ENCODE measurements at places on chromosomes 2 and 18.
A peak's percentile ranks its signal among the peaks of the same experiment; 100 is the strongest.

- peak; percentile 28 for DNase-seq
These were observed at the start of gene ASTL for GRCh38 chr2:96138179-96139145. Gene ASTL (minus strand): TSS chr2:96138502. CDS start chr2:96138436, 66 bp downstream.

DNA sequence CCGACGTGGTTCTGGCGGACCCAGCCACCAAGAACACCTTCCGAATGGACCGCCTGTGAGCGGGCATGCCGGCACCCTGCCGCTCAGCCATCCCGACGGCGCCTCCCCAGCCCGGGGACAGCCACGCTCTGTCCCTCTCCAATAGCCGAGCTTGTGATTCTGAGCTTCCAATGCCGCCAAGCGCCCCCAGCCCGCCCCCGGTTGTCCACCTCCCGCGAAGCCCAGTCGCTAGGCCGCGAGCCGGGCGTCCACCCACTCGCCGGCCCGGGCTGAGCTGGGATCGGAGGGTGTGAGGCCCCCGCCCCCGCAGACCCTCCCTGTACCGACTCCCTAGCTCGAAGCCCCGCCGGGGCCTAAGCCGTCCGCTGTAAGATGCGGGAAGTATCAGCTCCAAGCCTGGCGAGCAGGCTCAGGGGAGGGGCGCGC is 1195.1 kb upstream of the CHAC2 start:
- DNase-seq: no peak

GRCh38 chr2:36710858-36711515 is 14.5 kb downstream of the VIT start:
- DNase-seq: no peak

DNA sequence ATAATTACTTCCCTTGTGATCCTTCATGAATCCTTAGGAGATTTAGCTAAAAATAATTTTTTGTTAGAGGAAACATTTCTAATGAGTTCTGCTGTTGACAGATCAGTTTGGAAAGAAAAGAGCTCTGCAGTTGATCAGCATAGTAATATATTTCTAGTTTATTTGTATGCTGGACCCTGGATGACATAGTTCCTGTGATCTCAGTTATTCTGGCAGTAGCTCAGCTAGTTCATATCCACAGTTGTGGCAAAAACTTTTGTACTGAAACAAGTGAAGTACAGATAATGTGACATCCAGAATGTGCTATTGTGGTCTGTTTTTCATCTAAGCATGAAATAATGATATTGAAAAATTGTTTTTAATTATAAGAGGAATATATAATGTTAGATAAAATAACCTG is 33.7 kb downstream of the ABI2 start:
- no peak for DNase-seq

- no peak for DNase-seq
These were observed 52.5 kb upstream of the ITSN2 start for GRCh38 chr2:24412812-24413211.

GRCh38 chr18:56632070-56633022 is 6.0 kb downstream of the TXNL1 start:
- DNase-seq: no peak

DNA sequence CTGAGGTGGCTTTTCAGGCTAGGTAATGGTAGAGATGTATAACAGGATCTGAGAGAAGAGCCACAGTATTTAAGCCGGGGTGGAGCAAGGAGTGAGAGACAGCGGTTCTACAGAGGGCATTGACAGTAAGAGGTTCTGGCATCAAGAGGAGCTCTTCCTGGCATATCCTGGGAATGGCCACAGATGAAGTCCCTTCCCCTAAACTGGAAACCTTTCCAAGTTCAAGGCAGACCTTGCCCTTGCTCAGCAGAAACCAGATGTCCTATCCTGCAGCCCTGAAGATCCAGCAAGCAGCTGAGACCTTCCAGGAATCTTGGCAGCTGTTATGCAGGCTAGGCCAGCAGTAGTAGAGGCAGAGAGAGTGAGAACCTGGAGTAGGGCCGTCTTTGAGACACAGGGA is 18.1 kb downstream of the REG1A start:
- DNase-seq: no peak

DNA sequence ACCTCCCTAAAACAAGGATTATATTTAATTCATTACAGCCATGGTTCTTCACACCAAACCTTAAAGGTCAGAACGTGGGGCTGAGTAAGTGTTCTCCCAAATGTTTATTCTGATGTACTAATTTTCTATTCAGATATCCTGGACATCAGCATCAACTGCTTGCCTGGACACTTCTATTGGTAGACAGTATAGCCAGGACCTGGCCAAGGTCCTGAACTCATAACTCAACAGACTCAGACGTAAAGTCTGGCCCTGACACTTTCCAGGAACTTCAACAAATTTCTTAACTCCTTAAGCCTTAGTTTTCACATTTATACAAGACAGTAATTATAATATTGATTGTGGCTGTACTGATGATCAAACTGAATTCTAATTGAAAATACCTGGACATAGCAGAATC is 89.1 kb downstream of the AKAIN1 start:
- DNase-seq: no peak

- DNase-seq: no peak
These were observed 164.6 kb downstream of the TMEM247 start for GRCh38 chr2:46643951-46644350.

GRCh38 chr18:41695441-41695840 is 259.6 kb upstream of the PIK3C3 start:
- no peak for DNase-seq

All from brain microvascular endothelial cell (primary cell).